ENCODE measurements at places on chromosomes 1 and 21.
A peak's percentile ranks its signal among the peaks of the same experiment; 100 is the strongest.

DNA sequence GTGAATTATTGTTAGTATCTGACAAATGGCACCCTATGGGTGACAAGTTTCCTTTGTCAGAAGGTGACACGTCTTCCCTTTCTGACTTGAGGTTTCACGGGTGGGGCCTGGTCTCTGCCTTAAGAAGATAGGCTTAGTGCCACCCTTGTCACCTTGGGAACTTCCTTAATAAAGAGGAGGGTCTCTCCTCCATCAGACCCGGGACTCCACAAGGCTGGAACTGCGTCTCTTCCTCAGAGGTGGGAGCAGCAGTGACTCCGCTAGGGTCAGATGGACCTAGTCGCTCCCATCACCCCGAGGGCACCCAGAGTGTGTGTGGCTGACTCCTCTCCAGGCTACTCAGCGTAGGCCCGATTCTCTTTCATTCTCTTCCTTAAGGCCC is 774 bp upstream of the WDTC1 start:
- DNase-seq: no peak

- peak; percentile 48 for DNase-seq
Observed at GRCh38 chr21:44836666-44837471, 19.0 kb upstream of the SUMO3 start.

- DNase-seq: no peak
Observed at GRCh38 chr21:36208326-36209013, 51.8 kb downstream of the DOP1B start.

DNA sequence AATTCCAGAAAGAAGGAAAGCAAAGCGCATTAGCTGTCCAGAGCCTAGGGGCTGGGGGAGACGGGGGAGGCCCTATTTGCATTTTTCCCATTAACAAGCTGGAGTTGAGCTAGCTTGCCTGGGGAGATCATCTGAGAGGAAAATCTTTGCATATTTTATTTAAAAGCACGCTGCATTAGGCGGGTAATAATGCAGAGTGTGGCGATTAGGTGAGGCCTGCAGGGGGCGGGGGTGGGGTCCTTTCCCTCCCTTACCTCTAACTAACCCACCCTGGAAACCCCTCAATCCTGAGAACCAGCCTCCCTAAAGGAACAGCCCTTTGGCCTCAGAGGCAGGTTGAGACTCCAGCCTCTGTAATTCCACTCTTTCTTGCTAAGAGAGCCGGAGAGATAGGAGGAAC is 16.2 kb downstream of the C1orf216 start:
- DNase-seq: no peak

DNA sequence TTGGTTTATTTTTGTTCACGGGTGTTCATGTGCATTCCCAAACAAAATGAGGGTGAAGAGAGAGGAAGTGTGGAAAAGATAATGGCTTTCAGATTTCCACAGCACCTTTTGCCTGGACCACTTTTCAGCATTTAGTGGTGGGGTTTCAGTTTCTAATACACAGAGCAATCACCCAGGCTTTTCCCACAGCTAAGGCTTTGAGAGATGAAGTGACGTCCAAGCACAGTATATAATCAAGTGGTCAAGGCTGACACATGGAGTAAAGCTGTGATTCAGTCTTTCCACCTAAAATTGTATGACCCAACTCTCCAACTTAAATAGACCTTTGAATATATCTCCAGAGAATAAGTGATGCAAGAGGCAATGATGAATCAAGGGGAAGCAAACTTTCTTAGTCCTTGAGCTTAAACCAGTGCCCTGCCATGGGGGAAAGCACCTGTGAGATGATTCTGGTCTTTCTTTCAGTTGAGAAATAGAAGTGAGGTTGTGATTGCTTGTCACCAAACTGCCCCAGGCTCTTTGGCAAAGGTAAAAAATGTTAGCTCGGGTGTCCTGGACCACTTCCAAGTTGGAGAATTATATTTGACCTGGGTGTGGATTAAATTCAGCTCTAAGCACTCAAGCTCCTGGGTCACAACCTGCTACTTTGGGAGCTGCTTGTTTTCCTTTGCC is 2.4 kb upstream of the PIK3R3 start:
- peak; percentile 34 for DNase-seq

GRCh38 chr1:13794231-13795187 is 94.5 kb downstream of the PRDM2 start:
- no peak for DNase-seq

DNA sequence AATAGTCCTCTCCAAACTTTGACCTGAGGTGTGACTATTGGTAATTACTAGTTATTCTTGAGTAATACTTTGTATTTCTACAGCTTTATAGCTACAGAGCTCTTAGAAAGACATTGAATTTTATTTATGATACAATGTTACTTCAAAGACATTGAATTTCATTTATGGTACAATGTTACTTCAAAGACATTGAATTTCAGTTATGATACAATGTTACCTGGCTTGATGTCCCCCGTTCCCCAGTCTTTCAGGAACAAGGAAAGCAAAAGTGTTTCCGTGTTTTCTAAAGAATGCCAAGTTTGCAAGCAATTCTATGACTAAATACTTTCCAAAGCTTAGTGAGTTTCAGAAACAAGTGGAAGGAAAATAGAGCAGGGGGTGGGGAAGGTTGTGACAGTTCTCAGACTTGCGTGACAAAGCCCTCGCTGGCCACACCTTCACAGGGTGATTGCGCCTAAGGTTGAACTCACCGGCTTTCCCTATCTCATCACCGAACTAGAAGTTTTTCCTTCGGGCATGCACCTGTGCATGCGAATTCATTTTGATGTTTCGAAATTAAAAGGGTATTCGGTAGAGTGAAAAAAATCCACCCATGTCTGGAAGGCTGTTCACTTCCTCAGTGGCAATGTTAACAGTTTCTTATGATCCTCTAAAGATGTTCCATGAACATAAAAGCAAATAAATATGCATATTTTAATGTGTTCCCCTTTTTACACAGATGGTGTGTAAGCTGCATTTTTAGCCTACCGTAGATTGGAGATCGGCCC is 909 bp upstream of the PAXBP1 start:
- no peak for DNase-seq

DNA sequence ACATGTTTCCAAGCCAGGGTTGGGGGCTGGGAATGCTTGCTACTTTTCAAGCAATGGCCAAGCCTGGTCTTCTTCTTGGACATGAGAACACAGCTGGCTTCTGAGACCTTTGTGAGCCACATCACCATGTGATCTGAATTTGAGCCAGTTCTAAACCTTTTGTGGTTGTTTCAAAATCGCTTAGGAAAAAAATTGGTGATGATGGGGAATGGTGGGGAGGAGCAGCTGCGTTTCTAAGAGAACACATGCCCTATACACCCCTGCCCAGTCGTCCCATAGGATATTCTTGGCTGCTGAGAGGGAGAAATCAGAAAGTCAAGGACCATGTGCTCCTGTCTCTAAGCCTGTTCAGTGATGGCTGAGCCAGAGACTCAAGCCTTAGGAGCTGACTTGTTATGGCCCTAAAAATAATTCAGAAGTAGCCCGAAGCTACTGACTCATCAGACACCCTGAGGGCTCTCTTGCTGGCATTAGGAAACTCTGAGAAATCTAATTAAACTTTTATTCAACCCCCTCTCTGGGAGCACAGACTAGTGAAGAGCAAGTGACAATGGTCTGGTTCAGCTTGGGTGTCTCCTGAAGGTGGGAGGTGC is 30.5 kb downstream of the CCDC185 start:
- DNase-seq: no peak

DNA sequence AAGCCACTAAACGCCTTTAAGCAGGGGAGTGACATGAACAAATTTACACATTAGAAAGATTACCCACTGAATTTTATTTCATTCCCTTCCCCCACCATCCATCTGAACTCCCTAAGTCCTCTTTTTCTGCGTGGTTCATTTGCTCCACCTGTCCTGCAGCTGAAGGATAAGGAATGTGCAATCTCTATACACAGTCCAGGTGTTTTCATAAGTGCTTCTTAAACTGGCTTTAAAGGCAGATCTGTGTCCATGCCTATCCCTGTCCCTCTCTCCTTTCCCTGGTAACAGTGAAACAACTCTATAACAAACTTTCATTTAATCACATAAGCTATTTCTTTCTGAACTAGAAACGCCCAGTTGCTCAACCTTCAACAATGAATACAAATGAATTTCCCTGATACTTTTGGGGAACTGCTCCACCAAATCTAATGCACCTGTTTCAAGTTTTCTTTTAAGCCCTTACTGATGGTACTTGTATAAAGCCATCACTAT is 8.4 kb downstream of the GSTM3 start:
- no peak for DNase-seq

Data from NCI-H1694 (cell line).